ENCODE measurements at places on chromosomes 11 and 22.
A peak's percentile ranks its signal among the peaks of the same experiment; 100 is the strongest.

DNA sequence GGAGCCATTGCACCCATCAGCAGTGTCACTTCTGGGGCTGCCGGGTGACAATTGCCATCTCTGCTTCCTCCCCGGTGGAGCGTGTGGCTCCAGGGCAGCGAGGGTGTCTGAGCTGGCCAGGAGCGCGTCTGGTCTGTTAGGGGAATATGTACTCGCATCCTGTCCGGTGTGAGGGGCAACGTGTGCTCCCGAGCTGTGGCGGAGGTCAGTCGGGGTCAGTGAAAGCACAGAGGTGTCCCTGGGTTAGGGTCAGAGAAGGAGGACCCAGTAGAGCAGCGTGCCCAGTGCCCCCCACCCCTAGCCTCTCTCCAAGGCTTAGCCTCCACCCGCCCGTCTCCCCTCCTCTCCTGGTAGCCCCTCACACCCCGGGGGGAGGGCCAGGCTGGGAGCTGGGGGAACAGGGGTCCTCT, 1.5 kb downstream of the CLCF1 start:
- H3K27ac ChIP-seq = peak overlapping the region; percentile 99
- no peaks in the 10 kb centered on the region for H3K27me3 ChIP-seq
- no peaks in the 10 kb centered on the region for H3K36me3 ChIP-seq
- DNase-seq = no peak

DNA sequence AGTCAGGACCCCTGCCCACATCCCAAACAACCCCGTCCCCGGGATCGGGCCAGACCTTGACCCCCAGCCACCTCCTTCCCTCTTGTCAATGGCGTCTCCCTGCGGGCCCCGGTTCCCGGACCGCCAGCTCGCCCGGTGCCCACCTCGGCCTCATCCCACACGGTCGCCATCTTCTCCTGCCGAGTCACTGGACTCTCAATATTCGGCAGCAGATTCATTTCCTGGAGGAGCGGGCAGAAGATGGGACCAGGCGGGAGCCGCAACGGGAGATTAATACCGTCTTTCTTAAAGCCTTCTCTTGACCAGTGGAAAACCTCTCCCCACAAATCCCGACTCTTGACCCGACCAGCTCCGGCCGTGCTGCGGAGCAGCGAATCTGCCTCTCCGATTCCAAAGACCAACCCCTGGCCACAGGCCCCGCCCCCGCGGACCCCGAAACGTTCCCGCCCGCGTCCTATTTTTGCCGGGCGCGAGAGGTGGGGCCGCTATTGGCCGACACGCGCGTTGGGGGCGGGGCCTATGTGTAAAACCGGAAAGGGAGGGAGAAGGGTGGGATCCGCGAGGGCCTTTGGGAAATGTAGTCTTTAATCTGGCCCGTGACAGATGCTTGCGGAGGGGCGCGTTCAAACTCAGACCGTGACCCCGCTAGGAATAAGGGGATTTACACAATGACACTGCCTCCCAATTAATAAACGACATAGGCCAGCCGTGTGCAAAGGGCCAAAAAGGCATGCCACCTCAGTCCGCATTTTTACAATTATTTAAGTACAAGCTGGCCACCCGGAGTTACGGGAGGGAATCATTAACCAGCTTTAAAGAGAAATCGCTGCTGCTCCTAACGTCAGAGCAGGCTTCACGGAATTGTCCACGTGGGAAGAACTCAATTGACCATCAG, at the start of gene PSMC3:
TSS of gene PSMC3 (minus strand) at position 378 of the 895 bp plus-strand sequence. CDS start at position 218, 160 bp downstream.
- H3K4me3 ChIP-seq = peak within 1 kb of the TSS; percentile 93
- H3K27me3 ChIP-seq = no peaks in the 10 kb centered on the region
- peaks cover 31% of the 10 kb centered on the region for H3K4me1 ChIP-seq
- peak; percentile 99 for DNase-seq

DNA sequence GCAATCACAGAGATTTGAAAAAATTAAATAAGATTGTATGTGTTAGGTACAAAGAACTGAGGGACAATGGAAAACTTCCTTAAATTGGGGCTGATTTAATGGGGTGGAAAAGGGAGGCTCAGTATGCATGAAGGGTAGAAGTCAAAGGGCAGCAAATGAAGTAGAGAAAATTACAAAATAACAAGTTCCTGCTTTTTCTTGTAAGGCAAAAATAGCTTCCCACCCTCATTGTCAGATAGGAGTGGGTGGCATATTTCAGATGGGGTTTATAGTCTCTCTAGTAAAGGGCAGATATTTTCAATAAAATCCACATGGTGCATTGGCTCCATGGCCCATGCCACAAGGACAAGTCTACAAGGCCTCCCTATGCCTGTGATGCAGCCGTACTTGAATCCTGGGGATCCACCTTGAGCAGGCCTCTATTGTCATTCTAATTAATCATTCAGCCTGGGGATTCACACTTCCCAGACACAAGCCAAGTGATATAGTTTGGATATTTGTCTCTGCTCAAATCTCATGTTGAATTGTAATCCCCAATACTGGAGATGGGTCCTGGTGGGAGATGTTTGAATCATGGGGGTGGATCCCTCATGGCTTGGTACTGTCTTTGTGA, 36.7 kb upstream of the SESN3 start:
- H3K4me1 ChIP-seq = peaks cover 17% of the 10 kb centered on the region
- H3K27me3 ChIP-seq = no peaks in the 10 kb centered on the region
- H3K36me3 ChIP-seq = no peaks in the 10 kb centered on the region
- no peak overlapping the region for H3K4me3 ChIP-seq
- DNase-seq = no peak

DNA sequence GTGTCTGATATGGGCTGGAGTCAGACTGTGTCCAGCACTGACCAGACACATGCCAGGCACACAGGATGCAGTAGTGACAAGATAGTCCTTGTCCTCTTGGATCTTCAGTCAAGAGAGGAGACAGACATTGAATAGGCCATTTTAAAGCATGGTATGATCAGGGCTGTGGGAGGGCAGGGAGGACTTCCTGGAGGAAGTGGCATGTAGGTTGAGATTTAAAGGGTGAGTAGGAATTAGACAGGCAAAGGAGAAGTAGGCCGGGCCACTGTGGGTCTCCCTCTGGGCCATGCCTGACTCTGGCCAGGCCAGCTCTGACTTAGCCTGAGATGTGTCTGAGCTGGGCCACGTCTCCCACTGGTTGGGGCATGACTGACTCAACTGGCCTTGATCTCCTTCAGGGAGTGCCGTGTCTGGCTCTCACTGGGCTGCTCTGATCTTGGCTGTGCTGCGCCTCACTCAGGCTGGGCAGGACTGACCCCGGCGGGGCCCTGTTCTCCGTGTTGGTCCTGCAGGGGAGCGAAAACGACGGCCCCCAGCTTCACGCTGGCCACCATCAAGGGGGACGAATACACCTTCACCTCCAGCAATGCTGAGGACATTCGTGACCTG, 71.2 kb downstream of the MYO7A start:
- no peaks in the 10 kb centered on the region for H3K27me3 ChIP-seq
- H3K4me3 ChIP-seq = no peak overlapping the region
- no peaks in the 10 kb centered on the region for H3K4me1 ChIP-seq
- H3K27ac ChIP-seq = no peak overlapping the region

DNA sequence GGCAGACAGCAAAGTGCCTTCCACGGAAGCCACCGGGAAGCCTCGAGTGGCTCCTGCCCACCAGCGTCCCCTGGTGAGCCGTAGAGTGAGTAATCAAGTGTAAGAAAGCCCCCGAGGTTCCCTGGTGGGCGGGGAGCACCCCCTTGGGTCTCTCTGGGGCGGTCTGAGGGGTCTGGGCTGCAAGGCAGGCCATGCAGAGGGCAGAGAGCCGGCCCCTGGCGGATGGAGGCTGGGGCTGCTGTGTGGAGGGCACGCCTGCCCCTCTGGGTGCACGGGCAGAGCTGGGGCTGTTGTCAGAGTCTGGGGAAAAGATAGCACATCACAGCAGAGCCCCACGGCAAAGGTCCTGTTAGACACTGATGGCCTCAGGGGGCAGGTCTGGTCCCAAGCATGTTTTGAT, 25.7 kb upstream of the MYRF start:
- no peaks in the 10 kb centered on the region for H3K27me3 ChIP-seq
- peaks cover 70% of the 10 kb centered on the region for H3K36me3 ChIP-seq
- DNase-seq = no peak
- no peak overlapping the region for H3K27ac ChIP-seq

DNA sequence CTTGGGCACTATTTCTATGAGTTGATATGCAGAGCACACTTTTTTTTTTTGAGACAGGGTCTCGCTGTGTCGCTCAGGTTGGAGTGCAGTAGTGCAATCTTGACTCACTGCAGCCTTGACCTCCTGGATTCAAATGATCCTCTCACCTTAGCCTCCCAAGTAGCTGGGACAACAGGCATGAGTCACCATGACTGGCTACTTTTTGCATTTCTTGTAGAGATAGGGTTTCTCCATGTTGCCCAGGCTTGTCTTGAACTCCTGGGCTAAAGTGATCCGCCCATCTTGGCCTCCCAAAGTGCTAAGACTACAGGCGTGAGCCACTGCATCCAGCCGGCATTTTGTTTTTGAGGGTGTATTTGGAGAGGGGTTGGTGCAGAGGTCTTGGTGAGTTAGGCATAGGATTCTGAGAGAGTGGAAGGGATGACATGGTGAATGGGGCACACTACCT, 29.9 kb upstream of the MTCH2 start:
- no peak for DNase-seq
- no peak overlapping the region for H3K27ac ChIP-seq
- no peaks in the 10 kb centered on the region for H3K27me3 ChIP-seq

GRCh38 chr22:20729194-20729593, 44.7 kb upstream of the SERPIND1 start:
- H3K27me3 ChIP-seq = no peaks in the 10 kb centered on the region
- H3K36me3 ChIP-seq = peaks cover 41% of the 10 kb centered on the region

- peak overlapping the region; percentile 99 for H3K27ac ChIP-seq
- H3K4me1 ChIP-seq = peaks cover 22% of the 10 kb centered on the region
- no peak for DNase-seq
- no peaks in the 10 kb centered on the region for H3K36me3 ChIP-seq
Observed at GRCh38 chr11:94768602-94769541, 716 bp downstream of the AMOTL1 start.

- peaks cover 5% of the 10 kb centered on the region for H3K4me1 ChIP-seq
- peaks cover 20% of the 10 kb centered on the region for H3K36me3 ChIP-seq
- H3K27me3 ChIP-seq = peaks cover 7% of the 10 kb centered on the region
Observed at GRCh38 chr22:49924113-49924833, 5.8 kb downstream of the CRELD2 start.

- no peaks in the 10 kb centered on the region for H3K27me3 ChIP-seq
- no peak overlapping the region for H3K4me3 ChIP-seq
- no peak overlapping the region for H3K27ac ChIP-seq
- H3K36me3 ChIP-seq = no peaks in the 10 kb centered on the region
- no peaks in the 10 kb centered on the region for H3K4me1 ChIP-seq
Observed at GRCh38 chr11:98549571-98549970, 471.2 kb upstream of the CNTN5 start.

GRCh38 chr11:67820081-67820480, 145.7 kb upstream of the ALDH3B2 start:
- H3K36me3 ChIP-seq = no peaks in the 10 kb centered on the region
- H3K4me1 ChIP-seq = no peaks in the 10 kb centered on the region
- H3K27me3 ChIP-seq = no peaks in the 10 kb centered on the region
- H3K4me3 ChIP-seq = no peak overlapping the region
- H3K27ac ChIP-seq = no peak overlapping the region
